ENCODE measurements at places on chromosomes 3 and 15.

DNA sequence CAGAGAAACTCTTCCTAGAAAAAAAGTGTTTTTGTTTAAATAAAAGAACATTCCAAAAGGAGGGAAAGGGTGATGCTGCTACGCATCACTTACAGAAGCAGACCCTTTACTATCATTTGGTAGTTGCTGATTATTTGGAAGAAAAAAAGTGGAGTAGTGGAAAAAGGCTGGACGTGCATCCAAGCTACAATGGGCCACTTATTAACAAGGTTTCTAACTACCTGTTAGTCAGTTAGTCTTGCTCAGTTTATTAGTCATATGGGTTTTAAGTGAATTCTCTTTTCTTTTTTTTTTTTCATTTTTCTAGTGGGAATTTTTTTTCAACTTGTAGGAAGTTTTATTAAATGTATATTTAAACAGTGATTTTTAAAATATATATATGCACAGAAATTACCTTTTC lies 866.0 kb downstream of the MCTP2 start:
- DNase-seq: no peak

DNA sequence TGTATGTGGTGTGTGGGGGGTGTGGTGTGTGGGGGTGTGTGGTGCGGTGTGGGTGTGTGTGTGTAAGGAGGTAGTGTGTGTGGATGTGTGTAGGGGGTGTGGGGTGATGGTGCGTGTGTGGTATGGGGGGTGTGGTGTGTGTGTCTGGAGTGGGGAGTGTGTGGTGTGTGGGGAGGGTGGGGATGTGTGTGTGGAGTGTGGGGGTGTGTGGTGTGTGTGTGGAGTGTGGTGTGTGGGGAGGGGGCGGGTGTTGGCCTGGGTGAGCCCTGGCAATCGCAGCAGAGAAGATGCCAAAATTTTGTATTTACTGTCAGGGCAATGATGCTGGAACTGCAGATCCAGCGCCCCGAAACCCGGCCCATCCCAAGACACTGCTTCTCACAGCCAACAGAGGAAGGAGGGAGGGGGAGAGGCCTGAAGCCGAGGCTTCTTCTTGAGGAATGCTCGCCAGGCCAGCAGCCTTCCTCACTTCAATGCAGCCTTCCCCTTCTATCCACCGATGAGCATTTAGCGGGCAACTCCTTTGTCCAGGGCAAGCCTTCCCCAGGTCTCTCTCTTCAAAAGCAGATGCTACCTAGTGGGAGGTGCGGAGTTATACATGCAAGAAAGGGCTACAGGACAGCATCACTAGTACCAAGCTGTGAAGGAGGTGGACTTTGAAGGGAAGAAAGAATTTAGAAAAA lies 11.9 kb upstream of the SRP14 start:
- DNase-seq: no peak

DNA sequence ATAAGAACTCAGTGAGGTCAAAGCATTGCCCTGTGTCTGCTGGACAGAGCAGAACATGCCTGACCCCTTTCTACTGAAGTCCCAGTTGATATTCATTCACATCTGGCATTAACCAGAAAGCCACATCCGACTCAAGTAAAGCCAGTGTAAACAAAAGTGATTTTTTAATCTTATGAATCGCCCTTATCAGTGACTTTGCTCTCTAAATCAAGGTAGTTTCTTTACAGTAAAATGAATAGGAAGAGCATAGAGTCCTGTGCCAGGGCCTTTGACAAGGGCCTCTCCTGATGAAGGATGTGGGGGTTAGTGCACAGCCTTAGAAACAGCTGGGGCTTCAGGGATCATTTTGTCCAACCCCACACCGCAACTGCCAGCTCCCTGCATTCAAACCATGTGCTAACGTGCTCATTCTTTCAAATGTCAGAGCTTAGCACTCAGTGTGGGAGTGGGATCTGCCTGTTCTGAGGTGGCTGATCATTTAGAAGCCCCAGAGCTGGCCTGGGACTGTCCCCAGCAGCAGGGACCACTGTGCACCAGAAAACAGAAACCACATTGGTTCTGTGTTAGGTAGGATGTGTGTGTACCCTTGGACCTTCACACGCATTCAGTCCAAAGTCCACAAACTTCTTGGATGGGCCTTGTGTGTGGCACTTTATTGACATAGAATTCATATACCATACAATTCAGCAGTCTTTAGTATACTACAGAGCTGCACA lies 55.3 kb downstream of the CCR4 start:
- no peak for DNase-seq

DNA sequence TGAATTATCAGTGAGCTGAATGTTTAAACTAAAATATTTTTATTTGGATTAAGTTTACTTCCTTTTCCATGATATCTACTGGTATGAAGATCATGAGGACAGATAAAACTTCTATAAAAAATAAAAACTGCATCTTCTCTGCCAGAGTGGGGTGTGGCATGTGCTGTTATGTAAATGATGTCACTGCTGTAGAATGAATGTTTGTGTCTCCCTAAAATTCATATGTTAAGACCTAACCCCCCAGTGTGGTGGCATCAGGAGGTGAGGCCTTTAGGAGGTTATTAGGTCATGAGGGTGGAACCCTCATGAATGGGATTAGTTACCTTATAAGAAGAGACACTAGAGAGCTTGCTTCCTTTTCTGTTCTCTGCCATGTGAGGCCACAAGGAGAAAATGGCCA lies 178.7 kb upstream of the DPH6 start:
- no peak for DNase-seq

- DNase-seq: peak; percentile 23
These were observed 49.0 kb upstream of the FURIN start for GRCh38 chr15:90819390-90819789.

GRCh38 chr15:84831613-84832012 lies 14.5 kb downstream of the ALPK3 start:
- no peak for DNase-seq

GRCh38 chr3:189355481-189356201 lies 183.9 kb downstream of the TPRG1 start:
- no peak for DNase-seq

DNA sequence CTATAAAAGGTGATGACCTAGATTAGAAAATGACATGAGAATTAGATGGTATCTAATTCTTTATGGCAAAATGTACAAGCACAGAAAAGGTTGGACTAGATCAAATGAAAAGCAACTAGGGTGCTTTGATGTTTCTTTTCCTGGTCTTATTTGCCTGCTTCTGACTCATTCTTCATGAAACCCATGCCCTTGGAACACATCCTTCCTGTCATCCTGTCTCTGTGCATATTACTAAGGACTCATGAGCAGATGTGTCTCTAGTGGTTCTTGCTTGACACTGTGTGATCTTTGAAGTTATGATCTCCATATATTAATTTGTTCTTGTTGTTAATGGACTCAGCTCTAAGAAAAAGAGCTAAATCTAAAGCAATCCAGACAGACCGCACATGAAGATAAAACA lies 314.0 kb downstream of the ERC2 start:
- DNase-seq: no peak

DNA sequence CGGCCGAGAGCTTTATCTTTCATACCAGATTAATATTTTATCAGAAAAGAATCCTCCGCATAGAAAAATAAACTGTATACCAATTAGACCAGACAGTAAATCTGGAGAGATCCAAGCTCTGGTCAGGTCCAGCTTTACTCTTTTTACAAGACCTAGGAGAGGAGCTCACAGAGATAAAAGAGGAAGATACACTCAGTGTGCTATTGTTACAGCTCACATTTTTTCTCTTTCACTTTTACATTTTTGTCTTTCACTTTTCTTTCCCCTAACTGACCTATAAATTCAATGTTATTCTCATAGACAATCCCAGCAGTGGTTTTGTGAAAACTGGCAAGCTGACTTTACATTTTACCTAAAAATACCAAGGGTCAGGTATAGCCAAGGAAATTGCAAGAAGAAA lies 55.8 kb downstream of the GUCA1C start:
- DNase-seq: no peak

DNA sequence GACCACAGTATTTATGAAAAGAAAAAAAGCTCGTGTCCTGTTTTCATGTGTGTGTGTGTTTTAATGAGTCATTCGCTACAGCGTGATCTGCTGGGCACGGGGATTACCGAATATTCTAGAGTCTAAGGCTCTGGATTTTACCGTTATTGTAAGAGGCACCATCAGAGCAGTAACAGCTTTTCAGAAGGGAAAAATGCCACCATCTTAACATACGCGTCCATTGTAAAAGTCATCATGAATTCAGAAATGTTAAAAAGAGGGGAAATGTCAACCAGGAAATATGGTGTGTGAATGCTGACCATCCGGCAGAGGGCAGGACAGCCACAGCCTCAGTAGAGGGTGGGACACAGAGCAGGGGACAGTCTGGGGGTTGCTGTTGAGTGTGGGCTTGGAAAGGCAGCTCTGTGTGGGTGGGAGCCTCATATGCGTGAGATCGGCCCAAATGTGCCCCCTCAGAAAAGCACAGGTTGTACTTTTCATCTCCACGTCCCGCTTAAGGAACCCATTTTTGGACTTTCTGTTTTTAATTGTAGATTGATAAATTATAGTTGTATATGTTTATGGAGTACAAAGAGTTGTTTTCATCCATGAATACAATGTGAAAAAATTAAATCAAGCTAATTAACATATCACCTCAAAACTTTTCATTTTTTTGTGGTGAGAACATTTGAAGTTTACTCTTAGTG lies 69.6 kb downstream of the ASB7 start:
- peak; percentile 25 for DNase-seq

Measured in RPMI8226 (cell line).